ENCODE measurements at places on chromosomes 6 and 20. TPM values are rescaled to one million over a fixed set of nuclear protein-coding genes. Genes with fewer than 3 reads are reported as not detected.

The PACSIN1 gene
- total RNA-seq: 6.4 TPM

The NKAPL gene
- total RNA-seq: not detected

The ECI2 gene
- total RNA-seq: 45.7 TPM

The SLC22A1 gene
- total RNA-seq: 0.25 TPM

The SIRPG gene
- total RNA-seq: 2.1 TPM

The HMGA1 gene
- 1,825 TPM for total RNA-seq

The KCNK15 gene
- 0.20 TPM for total RNA-seq

The ESR1 gene
- total RNA-seq: 1.5 TPM

The SCRT2 gene
- not detected for total RNA-seq

The HLA-C gene
- 305 TPM for total RNA-seq

The ZBTB46 gene
- 4.9 TPM for total RNA-seq

The DYNLRB1 gene
- 179 TPM for total RNA-seq

The RIPPLY2 gene
- not detected for total RNA-seq

The SIRPB2 gene
- total RNA-seq: 4.5 TPM

The GINS1 gene
- total RNA-seq: 26.6 TPM

The KIF25 gene
- total RNA-seq: not detected

The DSP gene
- 109 TPM for total RNA-seq

The NOX3 gene
- not detected for total RNA-seq

The CDH4 gene
- not detected for total RNA-seq

The CLDN20 gene
- not detected for total RNA-seq
